ENCODE measurements at places on chromosomes 6 and 20. TPM values are rescaled to one million over a fixed set of nuclear protein-coding genes. Genes with fewer than 3 reads are reported as not detected.

The ACSS1 gene
- 1.3 TPM for total RNA-seq

The SAPCD1 gene
- 0.63 TPM for total RNA-seq

The KIAA1755 gene
- not detected for total RNA-seq

The OR2J3 gene
- not detected for total RNA-seq

The ZC3H12D gene
- total RNA-seq = not detected

The JPH2 gene
- total RNA-seq = 0.19 TPM

The SYCP2L gene
- total RNA-seq = 0.35 TPM

The TOX2 gene
- 1.3 TPM for total RNA-seq

The DEFB121 gene
- not detected for total RNA-seq

The SIGLEC1 gene
- not detected for total RNA-seq

The NTSR1 gene
- 1.6 TPM for total RNA-seq

The PPIL6 gene
- 2.0 TPM for total RNA-seq

The TSBP1 gene
- not detected for total RNA-seq

The SDCBP2 gene
- 33.9 TPM for total RNA-seq

The TRERF1 gene
- 9.5 TPM for total RNA-seq

The GPR6 gene
- not detected for total RNA-seq

The KHDC1L gene
- total RNA-seq = not detected

The CALHM4 gene
- not detected for total RNA-seq

The REM1 gene
- not detected for total RNA-seq

The HCK gene
- total RNA-seq = not detected

The XKR7 gene
- not detected for total RNA-seq

The GTF2H4 gene
- total RNA-seq = 15.9 TPM

The IMPG1 gene
- total RNA-seq = not detected

The VSX1 gene
- not detected for total RNA-seq

The CENPB gene
- 82.2 TPM for total RNA-seq

The EYS gene
- 0.37 TPM for total RNA-seq

All from airway epithelial cell (primary cell).